ENCODE measurements at places on chromosomes 4 and X.

DNA sequence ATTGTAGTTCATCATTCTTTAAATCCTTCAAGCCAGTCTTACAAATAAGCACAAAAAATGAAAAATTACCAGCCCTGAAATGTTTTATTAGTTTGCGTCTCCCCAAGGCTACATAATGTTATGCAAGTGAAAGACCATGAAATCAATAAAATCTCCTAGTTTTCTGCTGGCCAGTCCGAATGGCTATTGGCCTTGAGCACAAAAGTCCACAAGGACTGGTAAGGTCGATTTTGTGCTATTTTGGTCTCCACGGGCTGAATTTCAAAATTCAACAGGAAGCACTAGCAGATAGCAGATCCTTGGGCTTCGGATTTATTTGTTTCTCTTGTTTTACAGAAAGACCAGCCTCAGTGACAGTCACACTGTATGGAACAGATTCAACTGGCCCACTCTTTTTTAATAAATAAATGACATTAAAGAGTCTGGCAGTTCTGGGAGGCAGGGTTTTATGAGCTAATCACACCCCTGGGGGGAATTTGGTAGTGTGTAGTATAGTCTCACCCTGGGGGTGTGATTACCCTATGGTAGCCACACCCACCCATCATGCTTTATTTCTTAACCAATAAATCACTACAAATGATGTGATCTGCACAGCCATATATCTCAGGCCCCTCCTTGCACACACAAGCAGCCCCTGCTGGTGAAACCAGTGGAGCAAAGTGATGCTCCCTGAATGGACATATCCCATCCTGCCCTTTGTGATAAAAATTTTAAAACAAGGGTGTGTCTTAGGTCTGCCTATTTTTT lies 51.1 kb upstream of the TMEM33 start:
- no peak for DNase-seq

DNA sequence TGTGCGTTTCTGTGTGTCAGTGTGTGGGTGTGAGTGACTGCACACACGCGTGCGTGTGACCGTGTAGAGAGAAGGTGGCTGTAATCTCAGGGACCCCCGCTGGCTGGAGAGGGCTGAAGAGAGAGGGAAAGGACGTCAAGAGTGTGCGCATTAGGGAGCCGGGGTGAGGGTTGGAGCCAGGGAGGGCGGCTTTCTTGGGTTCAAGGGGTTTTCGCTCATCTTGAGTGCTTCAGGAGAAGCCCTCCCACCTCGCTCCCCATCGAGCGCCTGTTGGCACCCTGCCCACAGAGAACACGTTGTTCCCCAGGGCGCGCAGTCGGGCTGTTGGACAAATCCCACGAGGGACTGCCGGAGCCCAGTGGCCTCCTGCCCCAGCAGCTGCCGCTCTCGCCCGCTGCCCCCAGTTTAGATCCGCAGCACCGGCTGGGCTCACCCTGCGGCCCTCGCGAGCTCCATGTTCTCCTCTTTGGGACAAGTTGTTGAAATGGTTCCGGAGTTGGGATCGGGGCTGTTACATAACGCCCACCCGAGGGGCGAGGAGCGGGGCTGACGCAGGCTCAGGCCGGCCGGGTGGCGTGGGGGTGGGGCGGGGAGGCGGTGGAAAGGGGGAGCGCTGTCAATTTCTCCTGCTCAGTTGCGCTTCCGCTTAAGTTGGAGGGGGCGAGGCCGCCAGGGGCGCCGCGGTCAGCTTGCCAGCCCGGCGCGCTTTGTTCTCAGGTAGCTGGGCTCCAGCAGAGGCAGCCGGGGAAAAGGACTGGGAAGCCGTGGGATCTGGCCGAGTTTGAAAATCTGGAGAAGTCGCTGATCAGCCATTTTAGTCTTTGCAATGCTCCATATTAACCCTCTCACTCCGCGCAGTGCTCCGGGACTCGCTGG lies 1.6 kb downstream of the GRIA2 start:
- DNase-seq: no peak

DNA sequence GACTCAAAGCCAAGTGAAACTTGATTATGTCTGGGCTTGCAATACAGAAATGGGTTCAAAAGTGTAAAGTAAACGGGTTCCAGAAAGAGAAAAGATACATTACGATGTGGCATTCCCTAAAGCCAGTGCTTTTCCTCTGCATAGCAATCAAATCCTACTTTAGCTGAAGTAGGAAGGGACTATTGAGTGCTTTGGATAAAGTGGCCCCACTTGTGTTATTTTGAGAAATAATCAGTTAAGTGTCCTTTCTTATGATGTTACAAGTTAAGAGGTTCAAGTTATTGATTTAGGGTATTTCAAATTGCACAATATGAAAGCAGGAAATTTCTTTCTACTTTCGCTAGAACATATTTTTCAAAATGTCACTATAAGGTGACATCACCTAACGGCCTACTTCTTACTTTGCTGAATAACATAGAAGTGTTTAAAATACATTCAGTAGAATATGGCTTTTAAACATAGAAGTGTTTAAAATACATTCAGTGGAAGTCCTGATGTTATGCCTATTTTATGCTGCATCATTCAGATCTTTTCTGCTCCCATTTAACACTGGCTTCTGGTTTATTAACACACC lies 235.2 kb downstream of the DTHD1 start:
- no peak for DNase-seq

GRCh38 chr4:38670109-38670901 lies 6.3 kb downstream of the KLF3 start:
- no peak for DNase-seq

- DNase-seq: no peak
Observed at GRCh38 chr4:89708903-89709421, 128.0 kb downstream of the SNCA start.
